ENCODE measurements at places on chromosomes 7 and 10.
A peak's percentile ranks its signal among the peaks of the same experiment; 100 is the strongest.

DNA sequence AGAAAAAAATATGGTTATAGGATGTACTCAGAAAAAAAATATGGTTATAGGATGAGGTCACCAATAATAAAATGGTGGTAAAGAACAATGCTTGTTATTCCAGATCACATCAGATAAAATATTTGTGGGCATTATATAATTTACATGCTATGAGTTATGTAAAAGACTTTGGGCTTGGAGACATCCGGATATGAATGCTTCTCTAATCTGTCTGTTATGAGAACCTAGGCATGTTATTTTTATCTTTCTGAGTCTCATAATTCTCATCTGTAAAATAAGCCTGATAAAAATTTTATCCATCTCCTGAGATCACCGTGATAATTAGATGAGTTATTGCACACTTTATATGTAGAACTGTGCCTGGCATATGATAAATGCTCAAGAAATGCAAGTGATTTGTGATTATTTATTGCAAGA lies 37.8 kb downstream of the DKK1 start:
- no peak overlapping the region for H3K4me3 ChIP-seq
- H3K4me1 ChIP-seq = no peaks in the 10 kb centered on the region
- no peak for DNase-seq

- H3K4me1 ChIP-seq = no peaks in the 10 kb centered on the region
- H3K27ac ChIP-seq = no peak overlapping the region
- H3K36me3 ChIP-seq = no peaks in the 10 kb centered on the region
- no peaks in the 10 kb centered on the region for H3K27me3 ChIP-seq
- H3K4me3 ChIP-seq = no peak overlapping the region
- DNase-seq = no peak
Observed at GRCh38 chr7:26993816-26994810, 101.7 kb downstream of the HOXA1 start.

GRCh38 chr10:128095753-128096469 lies 30.3 kb downstream of the MKI67 start:
- H3K4me3 ChIP-seq = no peak overlapping the region
- H3K36me3 ChIP-seq = no peaks in the 10 kb centered on the region
- H3K27me3 ChIP-seq = no peaks in the 10 kb centered on the region
- DNase-seq = no peak
- H3K4me1 ChIP-seq = peaks cover 11% of the 10 kb centered on the region

DNA sequence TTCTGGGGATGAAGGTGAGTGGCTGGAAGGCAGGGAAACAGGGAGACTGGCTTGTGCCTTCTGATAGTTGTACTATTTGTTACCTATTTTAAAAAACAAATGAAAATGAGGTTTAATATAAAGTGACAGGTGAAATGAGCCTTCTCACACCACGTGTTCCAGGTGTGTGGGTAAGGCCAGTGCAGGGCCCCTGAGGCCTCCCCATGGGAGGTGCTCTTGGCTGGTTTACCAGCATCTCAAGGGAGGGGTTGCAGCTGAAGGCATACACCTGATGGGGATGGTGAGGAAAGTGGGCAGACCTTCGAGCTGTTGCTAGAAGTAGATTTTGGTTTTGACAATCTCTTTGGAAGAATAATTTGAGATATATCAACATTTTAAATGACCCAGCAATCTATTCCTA lies 103.6 kb downstream of the ARHGAP22 start:
- H3K27me3 ChIP-seq = peaks cover 3% of the 10 kb centered on the region
- no peak overlapping the region for H3K27ac ChIP-seq
- no peak overlapping the region for H3K4me3 ChIP-seq
- no peaks in the 10 kb centered on the region for H3K4me1 ChIP-seq
- no peak for DNase-seq
- H3K36me3 ChIP-seq = no peaks in the 10 kb centered on the region

- no peak overlapping the region for H3K4me3 ChIP-seq
- H3K36me3 ChIP-seq = no peaks in the 10 kb centered on the region
- H3K27ac ChIP-seq = peak overlapping the region; percentile 66
- H3K4me1 ChIP-seq = no peaks in the 10 kb centered on the region
Observed at GRCh38 chr10:17216901-17217395, 11.1 kb upstream of the VIM start.

All from effector memory CD4-positive, alpha-beta T cell (primary cell).